Activated CD8-positive, alpha-beta memory T cell treated with anti-CD3 and anti-CD28 coated beads for 4 hours (primary cell): ENCODE measurements at places on chromosomes 13 and 19.
A peak's percentile ranks its signal among the peaks of the same experiment; 100 is the strongest.

DNA sequence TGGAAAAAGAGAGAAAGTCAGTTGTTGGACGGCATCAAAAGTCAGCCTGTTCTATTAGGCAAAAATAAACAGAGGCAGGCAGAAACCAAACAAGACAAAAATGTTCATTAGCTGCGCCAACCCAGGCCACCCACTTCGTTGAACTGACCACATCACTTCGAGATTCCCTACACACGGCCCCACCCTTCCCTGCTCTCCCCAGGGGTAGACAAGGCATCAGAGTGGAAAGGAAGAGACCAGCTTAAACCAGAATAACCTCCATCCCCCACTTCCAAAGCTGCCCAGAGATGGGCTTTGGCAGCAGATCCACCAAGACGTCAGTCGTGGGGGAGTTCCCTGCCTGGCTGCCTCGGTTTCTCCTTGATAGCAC is 204.6 kb upstream of the TSHZ3 start:
- DNase-seq, result no peak

GRCh38 chr19:34452723-34453122 is 24.5 kb downstream of the UBA2 start:
- no peak for DNase-seq

GRCh38 chr19:5515737-5516136 is 52.0 kb downstream of the TINCR start:
- no peak for DNase-seq

GRCh38 chr13:59409211-59409610 is 754.5 kb downstream of the DIAPH3 start:
- no peak for DNase-seq

DNA sequence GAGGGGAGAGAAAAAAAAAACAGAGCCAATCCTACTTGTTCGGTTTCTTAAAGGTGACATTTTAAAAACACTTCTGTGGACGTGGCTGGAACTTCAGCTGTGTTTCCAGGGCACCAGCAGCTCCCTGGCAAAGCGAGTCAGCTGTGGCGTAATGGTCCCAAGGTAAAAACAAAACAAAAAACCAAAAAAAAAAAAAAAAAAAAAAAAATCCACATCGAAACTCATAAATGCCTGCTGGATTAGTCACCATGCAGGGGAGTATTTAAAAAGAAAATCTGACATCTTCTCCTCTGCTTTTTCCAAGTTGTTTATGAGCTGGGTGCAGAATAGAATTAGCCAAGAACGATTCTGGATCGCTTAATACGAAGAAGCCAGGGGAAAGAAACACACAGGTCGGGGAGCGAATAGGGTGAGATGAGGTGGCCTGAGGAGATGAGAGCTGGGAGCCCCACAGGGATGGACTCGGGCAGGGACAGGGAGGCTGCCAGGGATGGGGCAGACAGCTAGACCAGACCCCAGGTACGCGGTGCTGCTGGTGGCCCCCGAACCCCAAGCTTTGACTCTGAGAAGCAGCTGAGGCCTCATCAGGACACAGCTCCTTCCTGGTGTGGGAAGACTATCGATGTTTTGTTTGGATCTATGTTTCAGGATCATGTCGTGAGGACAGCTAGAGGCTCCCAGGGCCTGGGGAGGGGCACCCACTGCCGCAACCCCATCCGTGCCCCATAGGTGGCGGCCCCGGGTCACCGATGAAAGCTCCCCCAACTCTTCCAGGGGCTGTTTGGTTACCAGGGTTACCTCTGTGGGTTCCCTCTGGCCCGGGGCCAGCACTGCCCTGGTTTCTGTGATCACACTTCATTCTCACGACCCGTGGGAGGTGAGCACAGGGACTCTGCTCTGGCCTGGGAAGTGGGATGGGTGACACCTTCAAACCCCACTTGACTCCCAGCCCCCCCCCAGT is 3.1 kb upstream of the CTXN1 start:
- no peak for DNase-seq

GRCh38 chr13:48302871-48303358 is 636 bp upstream of the RB1 start:
- DNase-seq, result no peak

- no peak for DNase-seq
These were observed 4.9 kb upstream of the ERCC1 start for GRCh38 chr19:45428384-45429231.

- no peak for DNase-seq
These were observed 38.2 kb downstream of the ARRDC2 start for GRCh38 chr19:18046059-18046718.

DNA sequence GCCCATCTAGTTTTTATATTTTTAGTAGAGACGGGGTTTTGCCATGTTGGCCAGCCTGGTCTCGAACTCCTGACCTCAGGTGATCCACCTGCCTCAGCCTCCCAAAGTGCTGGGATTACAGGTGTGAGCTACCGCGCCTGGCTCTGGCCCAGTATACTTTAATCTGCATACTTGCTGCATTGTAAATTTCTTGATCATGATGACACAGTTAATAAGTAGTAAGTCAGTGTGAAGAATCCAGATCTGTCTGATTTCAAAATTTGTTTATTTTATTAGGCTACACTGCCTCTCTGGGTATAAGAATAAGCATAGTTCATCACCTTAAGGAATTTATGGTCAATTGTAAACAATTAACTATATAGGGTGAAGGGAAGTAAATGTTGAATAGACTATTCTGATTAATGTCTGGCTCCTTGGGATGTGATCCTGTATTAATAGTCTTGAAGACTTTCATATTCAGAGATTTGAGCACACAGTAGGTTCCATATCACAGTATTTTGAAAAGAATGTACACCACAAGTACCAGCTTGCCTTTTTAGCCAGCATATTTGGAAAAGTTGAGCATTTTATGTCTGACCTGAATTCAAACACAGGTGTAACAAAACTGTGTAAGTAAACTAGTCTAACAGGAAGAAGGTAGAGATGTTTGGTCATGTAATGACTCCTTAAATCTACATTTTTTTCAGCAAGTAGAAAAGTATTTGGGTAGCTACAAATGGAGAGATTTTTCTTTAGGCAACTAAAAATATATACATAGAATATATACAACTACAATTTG is 7.4 kb downstream of the ARHGAP35 start:
- no peak for DNase-seq

GRCh38 chr19:5451494-5451893 is 3.7 kb upstream of the ZNRF4 start:
- DNase-seq, result no peak

DNA sequence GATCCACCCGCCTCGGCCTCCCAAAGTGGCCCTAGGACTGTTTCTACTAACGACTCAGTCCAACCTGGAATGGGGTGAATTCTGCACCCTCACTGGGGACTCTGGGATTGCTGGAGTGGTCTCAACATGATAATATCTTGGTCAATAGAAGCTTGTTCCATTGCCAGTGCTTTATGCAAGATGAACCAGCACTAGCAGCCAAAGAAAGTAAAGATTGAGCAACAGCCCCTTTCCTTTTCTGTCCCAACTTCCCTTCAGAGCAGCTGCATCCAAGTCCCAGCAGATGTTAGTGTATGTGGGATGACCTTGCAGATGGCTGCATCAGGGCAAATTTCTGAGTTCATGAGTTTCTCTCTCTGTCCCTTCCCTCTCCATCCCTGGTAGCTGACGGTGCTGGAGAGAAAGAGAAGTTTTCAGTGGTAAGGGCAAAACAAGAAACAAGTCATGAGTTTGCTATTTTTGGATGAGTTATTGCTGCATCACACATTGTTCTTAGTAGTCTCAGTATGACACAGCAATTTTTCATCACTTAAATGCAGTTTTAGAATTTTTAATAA is 183.6 kb upstream of the EDNRB start:
- DNase-seq, result no peak

DNA sequence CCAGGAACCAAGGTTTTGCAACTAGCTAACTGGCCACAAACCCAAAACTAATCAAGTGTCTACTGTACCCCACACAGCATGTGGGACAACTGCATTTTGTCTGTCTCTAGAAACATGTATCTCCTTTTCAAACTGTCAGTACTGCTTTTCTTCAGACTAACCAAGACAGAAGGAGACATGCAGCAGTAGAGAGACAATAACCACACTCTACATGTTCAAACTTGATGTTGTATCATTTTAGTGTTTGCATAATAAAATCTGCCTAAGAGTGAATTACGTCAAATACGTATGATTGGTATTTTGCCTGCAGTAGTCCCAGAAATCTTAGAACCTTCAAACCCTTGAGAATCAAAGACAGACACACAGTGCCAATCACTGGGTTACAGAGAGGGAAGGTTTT is 22.0 kb upstream of the FREM2 start:
- DNase-seq, result no peak

GRCh38 chr13:92103689-92104153 is 705.3 kb downstream of the GPC5 start:
- DNase-seq, result no peak

- no peak for DNase-seq
These were observed 603 bp downstream of the GPALPP1 start for GRCh38 chr13:44989941-44990340.

DNA sequence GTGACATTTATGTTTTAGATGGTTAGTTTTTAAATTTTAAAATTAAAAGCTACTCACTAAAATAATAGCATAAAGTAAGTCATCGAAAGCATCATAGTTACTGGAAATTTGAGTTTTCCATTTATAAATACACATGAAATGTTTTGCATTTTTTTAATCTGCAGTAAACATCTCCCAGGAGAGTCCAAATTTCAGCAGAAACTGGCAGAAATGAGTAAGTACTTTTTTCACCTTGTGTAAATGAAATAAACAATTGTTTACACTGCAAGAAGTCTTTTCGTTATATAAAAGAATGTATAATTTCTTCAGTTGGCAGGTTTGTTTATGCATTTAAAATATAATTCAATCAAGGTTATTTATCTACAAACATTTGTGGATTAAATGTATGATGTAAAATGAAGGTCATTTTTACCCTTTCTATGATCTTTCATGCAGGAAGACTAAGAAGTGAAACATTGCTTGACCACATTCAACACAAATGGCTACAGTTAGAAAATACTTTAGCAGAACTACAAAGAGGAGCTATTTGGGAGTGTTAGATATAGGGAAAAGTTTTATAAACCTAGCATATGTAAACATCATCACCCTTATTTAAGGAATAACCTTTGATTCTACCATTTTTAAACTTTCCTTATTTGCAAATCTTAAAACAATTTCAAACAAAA is 55.6 kb downstream of the RCBTB2 start:
- no peak for DNase-seq

GRCh38 chr19:23771761-23772674 is 13.3 kb upstream of the ZNF681 start:
- no peak for DNase-seq

GRCh38 chr13:71613066-71613745 is 253.8 kb downstream of the DACH1 start:
- DNase-seq, result no peak

DNA sequence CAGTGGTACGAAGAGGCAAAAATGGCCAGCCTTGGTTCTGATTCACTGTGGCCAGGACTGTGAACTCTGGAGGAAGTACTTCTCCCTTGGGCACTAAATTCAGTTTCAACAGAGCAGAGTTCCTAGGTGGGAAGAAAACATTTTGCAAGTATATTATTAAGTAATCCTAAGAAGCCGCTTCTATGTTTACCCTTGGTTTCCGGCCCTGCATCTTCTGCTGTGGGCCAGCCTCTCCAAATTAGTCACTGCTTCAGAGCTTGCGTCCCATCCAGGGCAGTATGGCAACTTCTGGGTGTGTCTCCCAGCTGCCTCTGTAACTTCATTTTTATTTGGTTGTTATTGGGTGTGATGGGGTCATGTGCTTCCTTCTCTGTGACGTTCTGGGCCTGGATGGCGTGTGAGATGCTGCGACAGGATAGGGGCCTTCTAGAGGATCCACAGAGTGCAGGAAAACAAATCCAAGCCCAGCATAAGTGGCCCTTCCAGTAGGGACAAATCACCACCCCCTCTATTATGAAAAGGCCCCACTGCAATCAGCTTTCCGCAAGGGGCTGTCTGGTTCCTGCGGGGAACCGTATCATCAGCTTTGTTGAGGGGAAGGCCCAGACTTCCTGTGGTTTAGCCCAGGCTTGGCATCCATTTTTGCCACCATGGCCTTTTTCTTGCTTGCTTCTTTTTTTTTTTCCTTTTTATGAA is 55.1 kb upstream of the C1QTNF9 start:
- DNase-seq, result no peak

GRCh38 chr13:40102854-40103253 is 447.4 kb downstream of the COG6 start:
- DNase-seq, result peak; percentile 43

GRCh38 chr13:28574617-28575142 is 79.8 kb upstream of the FLT1 start:
- DNase-seq, result no peak

GRCh38 chr19:30590596-30591229 is 218.5 kb downstream of the ZNF536 start:
- no peak for DNase-seq

GRCh38 chr19:55605637-55606470 is at the start of gene ZNF865:
Gene ZNF865 (plus strand): TSS chr19:55605647. CDS start chr19:55613619, 7,972 bp downstream.
- peak; percentile 44 for DNase-seq

- DNase-seq, result no peak
These were observed 72.4 kb downstream of the STK24 start for GRCh38 chr13:98504371-98504963.

GRCh38 chr13:45915686-45916439 is 64.3 kb upstream of the SIAH3 start:
- DNase-seq, result no peak

DNA sequence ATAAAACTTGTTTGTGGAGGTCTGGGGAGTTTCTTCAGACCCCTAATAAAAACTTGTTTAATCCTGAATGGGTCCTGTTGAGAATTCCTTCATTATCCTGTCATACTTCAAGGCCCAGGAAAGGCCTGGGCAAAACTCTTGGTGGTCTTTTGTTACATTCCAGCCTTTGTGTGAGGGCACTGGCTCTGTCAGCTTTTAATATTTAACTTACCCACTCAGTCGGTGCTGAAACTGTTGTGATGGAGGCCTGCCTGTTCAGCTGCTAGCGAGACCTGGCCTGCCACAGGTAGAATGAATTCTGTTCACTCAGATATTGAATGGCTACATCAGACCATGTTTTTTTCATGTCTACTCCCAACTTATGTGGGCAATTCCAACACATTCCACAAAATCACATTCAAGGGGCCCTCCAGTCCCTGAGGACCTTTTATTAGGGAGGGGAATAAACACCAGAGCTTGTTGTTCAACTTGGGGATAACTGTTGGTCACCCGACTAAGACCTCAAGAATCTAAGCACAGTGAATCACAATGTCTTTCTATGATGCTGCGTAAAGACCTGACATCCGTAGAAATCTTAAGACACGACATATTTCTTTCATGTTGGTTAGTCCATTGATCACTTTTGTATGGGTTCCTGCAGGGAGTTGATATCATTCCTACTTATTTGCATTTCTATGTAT is 12.5 kb downstream of the NLRP8 start:
- no peak for DNase-seq

DNA sequence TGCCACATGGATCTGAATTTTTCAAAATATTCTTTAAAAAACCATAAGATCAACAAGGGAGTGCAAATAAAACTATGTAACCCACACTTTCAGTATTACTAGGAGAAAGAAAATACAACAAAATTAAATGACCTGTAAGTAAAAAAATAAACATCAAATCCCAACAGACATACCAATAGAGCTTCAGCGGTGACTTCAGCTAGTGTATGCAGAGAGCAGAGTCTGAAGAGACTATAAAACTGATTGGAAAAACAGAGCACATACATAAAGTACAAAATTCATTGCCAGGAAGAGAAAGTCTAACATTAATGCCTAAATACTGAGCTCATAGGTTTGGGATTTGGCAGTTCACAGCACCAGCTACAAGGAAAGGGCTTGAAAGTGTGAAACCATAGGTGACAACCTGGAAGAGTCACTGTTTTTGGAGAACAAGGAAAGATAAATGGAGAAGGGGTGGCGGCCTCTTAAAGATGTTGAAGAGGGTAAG is 291.1 kb downstream of the LMO7 start:
- no peak for DNase-seq
